ENCODE measurements at places on chromosomes 1 and 21. TPM values are rescaled to one million over a fixed set of nuclear protein-coding genes. Genes with fewer than 3 reads are reported as not detected.

The NR5A2 gene
- 0.76 TPM for total RNA-seq

The CFAP141 gene
- total RNA-seq: not detected

The TFAP2E gene
- 0.52 TPM for total RNA-seq

The NLRP3 gene
- 1.7 TPM for total RNA-seq

DNA sequence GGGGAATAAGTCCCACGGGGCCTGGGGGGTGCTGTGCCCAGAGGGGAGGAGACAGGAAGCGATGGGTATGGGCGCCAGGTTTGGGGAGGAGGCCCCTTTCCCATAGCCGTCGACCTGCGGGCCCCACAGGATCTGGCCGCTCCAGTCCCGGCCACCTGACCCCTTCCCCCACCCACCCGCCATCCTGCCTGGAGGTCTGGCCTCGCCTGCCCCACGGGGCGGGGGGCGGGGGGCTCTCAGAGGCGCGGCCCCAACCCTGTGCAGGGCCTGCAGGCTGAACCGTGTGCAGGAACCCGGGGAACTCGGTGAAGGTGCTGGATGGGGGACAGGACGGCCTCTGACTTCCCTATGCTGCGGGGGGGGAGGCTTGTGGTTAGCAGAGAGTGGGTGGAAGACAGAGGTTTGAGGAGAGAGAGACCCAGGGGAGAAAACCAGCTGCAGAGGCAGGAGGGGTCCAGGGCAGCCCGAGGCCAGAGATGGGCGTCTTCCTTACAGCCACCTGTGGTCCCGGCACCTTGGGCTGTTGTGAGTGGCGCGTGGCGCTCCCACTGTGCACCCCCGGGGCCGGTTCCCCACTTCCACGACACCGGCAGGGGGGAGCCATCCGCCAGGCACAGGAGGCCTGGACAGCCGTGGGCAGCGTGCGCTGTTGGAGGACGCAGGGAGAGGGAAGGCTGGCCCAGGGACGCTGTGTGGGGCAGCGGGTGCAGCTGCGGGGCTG is 2.5 kb upstream of the TNFRSF18 start:
- DNase-seq: no peak

DNA sequence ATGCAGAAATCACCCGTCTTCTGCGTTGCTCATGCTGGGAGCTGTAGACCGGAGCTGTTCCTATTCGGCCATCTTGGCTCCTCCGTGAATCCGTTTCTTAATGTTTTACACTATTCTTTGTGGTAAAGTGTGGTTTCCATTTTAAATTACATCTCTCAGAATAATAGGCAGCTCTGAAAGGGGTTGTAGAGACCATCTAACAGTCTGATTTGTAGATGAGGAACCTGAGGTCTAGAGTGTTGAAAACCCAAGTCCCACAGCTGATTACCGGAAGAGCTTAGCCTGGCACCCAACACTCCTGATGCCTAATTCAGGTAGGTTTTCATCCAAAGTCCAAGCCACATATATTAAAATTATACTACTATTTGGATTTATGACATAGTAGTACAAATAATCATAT is 144.0 kb downstream of the LEPR start:
- no peak for DNase-seq

GRCh38 chr21:14901482-14901958 is 163.3 kb downstream of the NRIP1 start:
- no peak for DNase-seq

Data from thymus (tissue), 14 donors.